ENCODE measurements at places on chromosomes 5 and 9. TPM values are rescaled to one million over a fixed set of nuclear protein-coding genes. Genes with fewer than 3 reads are reported as not detected.
A peak's percentile ranks its signal among the peaks of the same experiment; 100 is the strongest.

Gene PRUNE2
- 0.57 TPM for total RNA-seq

Gene IGFBPL1
- total RNA-seq = 0.21 TPM

Gene MED22
- 26.4 TPM for total RNA-seq

Gene GPR151
- total RNA-seq = not detected

DNA sequence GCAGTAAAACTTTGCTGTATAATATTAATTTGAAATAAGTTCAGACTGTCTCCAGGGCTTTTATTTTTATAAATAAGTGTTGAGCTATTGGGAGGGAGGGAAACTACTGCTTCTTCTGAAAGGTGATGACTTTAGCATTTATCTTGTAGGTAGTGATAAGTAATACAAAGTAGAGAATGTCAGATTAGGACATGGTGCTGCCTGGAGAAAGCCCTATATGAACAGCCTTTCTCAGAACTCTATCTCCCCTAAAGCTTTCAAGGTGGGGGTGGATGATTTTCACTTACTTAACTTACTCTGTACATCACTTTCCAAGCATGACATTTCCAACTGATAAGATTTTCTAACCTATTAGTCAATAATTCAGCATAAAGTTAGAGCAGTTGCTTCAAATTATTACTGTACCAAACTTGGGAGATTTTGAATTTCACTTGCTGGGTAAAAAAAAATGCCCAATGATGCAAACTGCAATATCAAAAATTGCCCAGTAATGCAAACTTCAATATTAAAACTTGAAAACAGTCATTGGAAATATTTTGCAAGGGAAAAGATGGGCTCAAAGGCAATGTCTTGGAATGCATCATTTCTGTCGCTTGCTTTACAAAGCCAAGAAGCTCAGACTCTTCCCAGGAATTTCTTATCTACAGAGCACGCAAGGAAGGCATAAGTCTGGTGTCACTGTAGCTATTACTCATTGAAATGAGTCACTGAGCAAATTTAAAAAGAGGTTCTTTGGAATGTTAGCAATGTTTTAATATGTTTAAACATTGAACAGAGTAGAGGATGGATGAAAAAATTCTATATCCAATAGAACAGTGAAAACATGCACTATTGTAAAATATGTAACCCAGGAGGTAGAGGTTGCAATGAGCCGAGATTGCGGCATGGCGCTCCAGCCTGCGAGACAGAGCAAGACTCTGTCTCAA is 569.5 kb downstream of the PSAT1 start:
- no peak overlapping the region for H3K27ac ChIP-seq
- no peaks in the 10 kb centered on the region for H3K4me1 ChIP-seq
- no peaks in the 10 kb centered on the region for H3K27me3 ChIP-seq
- no peak overlapping the region for H3K4me3 ChIP-seq
- DNase-seq = no peak

DNA sequence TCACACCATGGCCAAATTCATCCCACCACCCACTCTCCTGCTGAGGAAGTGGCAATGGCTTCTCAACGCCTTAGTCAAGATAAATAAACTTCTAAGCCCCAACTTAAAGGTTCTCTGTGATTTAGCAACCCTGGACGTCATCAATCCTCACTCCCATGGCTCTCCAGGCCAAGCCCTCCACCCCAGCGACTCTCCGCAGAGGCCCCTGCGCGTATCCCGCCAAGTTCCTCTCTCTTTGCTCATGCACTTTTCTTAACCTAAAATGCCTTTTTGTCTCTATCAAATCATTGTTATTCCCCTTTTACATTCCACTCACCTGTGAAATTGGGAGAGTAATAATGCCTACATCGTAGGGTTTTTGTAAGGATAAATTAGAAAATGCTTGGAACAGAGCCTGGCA is 88.6 kb downstream of the NRG2 start:
- H3K36me3 ChIP-seq = no peaks in the 10 kb centered on the region
- no peaks in the 10 kb centered on the region for H3K4me1 ChIP-seq
- no peak overlapping the region for H3K27ac ChIP-seq
- H3K27me3 ChIP-seq = peaks cover 8% of the 10 kb centered on the region

DNA sequence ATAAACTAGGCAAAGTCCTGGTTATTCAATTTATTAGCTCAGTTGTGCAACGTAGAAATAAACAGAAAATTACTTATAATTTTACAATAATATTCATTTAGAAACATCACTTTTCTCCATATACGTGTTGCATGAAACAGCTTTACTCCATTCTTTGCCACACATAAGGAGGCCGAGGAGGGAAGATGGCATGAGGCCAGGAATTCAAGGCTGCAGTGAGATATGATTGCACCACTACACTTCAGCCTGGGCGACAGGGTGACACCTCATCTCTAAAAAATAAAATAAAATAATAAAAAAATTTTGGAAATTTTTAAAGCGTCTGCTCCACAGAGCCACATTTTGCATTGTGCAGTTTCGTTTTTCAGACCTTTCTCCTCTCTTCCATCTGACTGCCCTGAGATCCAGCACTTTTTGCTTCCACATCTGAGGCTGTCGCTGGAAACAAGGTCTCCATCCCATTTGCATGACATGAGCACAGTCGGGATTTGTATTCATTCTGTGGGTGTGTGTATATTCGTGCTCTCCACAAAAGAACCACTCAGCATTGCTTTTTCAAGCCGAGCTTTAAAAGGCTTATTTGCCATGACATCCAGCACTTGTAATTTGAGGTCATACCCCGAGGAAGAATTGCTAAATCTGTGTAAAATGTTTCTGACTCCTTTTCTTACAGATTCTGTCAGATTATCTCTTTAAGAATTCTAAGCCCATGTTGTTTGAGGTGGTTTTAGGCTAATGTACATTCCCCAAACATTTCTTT is 98.6 kb upstream of the MSX2 start:
- no peaks in the 10 kb centered on the region for H3K4me1 ChIP-seq
- peaks cover 6% of the 10 kb centered on the region for H3K27me3 ChIP-seq
- DNase-seq = no peak
- no peak overlapping the region for H3K4me3 ChIP-seq
- no peaks in the 10 kb centered on the region for H3K36me3 ChIP-seq

DNA sequence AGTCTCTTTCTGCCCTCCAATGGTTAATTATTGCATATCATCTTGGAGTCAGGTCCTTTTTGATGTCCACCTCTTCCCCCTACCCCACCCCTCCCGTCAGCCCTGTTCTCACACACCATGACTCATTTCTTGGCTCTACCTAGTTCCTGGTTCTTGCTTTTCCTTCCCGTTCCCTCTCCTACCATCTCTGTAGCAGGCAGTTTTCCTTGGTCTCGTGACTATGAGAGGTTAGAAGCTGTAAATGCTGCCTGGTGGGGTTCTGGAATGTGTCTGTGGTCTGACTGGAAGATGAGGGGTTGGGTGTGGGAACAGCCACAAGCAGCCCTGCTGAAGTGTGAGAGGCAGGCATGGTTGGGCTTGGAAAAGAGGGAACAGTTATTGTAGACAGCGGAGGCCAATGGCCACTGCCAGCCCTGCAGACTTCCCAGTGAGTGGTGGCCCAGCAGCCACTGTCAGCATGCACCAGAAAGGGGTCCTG is 18.2 kb downstream of the SLC22A5 start:
- H3K36me3 ChIP-seq = no peaks in the 10 kb centered on the region
- no peak overlapping the region for H3K4me3 ChIP-seq
- no peak for DNase-seq
- H3K4me1 ChIP-seq = peaks cover 48% of the 10 kb centered on the region
- no peak overlapping the region for H3K27ac ChIP-seq

DNA sequence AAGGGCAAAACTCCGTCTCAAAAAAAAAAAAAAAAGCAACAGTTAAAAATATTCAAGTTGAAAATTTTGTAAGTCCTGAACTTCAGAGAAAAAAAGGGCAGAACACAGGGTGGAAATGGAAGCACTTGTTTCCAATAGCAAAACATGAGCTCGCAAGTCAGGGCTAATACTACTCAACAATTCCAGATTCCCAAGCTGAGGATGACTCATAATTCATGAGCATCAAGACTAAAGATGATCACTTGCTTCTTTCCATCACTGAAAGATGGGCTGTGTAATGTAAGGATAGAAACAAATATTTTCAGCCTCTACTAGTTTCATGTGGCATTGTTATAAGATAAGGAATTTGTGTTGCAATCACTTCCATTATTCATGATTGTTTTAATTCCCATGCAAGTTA is 33.5 kb upstream of the FST start:
- H3K27ac ChIP-seq = no peak overlapping the region
- no peaks in the 10 kb centered on the region for H3K36me3 ChIP-seq
- H3K4me3 ChIP-seq = no peak overlapping the region

DNA sequence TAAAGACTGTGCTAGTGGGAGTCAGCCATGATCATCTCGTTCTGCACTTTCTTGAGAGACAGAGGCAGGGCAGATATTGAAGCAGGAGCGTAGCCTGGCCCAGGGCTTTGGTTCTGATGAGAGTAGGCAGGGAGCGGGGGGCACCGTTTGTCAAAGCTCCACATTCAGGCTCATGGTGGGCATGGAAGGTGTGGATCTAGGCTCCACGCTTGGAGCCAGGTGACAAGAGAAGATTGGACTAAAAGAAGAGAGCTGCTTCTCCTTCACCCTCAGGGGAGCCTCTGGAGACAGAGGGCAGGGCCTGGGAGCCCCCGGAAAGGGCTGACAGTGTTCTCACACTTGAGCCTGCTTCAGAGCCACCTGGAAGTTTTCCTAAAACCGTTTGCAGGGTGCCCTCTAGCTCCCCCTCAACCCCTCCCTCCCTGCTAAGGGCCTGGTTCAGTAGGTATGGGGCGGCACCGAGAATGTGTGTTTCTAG is 24.7 kb upstream of the FCN2 start:
- H3K27me3 ChIP-seq = peaks cover 25% of the 10 kb centered on the region
- no peaks in the 10 kb centered on the region for H3K36me3 ChIP-seq
- no peak for DNase-seq
- H3K4me1 ChIP-seq = peaks cover 17% of the 10 kb centered on the region
- H3K4me3 ChIP-seq = no peak overlapping the region

GRCh38 chr5:172541099-172541772 is 86.9 kb upstream of the SH3PXD2B start:
- H3K4me1 ChIP-seq = no peaks in the 10 kb centered on the region
- H3K36me3 ChIP-seq = no peaks in the 10 kb centered on the region
- peaks cover 2% of the 10 kb centered on the region for H3K27me3 ChIP-seq

GRCh38 chr5:164671640-164672039 is 1166.2 kb downstream of the MAT2B start:
- no peaks in the 10 kb centered on the region for H3K27me3 ChIP-seq
- H3K36me3 ChIP-seq = no peaks in the 10 kb centered on the region
- no peaks in the 10 kb centered on the region for H3K4me1 ChIP-seq
- no peak overlapping the region for H3K4me3 ChIP-seq
- no peak overlapping the region for H3K27ac ChIP-seq

DNA sequence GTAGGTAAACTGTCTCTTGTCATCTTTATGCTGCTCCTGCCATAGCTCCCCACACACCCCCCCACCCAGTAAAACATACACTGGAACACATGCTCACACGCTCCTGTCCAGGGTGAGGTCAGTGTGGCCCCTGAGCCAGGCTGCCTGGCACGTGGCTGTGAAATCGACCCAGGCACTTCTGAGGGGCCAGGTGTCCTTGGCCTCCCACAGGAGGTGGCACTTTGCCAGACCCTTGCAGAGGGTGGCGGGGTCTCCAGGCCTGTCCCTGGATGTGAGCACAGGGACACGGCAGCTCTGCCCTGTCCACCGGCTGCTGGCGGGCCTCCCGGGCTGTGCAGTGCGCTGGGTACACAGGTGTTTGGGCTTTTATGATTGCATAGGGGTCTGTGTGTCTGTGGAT is 10.0 kb upstream of the CRB2 start:
- no peak overlapping the region for H3K27ac ChIP-seq
- H3K36me3 ChIP-seq = no peaks in the 10 kb centered on the region
- no peak overlapping the region for H3K4me3 ChIP-seq
- H3K4me1 ChIP-seq = peaks cover 5% of the 10 kb centered on the region
- no peak for DNase-seq

GRCh38 chr9:98099346-98099745 is 19.7 kb downstream of the TRIM14 start:
- H3K27me3 ChIP-seq = no peaks in the 10 kb centered on the region
- DNase-seq = no peak
- H3K36me3 ChIP-seq = peaks cover 40% of the 10 kb centered on the region
- peaks cover 73% of the 10 kb centered on the region for H3K4me1 ChIP-seq
- no peak overlapping the region for H3K4me3 ChIP-seq
- H3K27ac ChIP-seq = peak overlapping the region; percentile 96

DNA sequence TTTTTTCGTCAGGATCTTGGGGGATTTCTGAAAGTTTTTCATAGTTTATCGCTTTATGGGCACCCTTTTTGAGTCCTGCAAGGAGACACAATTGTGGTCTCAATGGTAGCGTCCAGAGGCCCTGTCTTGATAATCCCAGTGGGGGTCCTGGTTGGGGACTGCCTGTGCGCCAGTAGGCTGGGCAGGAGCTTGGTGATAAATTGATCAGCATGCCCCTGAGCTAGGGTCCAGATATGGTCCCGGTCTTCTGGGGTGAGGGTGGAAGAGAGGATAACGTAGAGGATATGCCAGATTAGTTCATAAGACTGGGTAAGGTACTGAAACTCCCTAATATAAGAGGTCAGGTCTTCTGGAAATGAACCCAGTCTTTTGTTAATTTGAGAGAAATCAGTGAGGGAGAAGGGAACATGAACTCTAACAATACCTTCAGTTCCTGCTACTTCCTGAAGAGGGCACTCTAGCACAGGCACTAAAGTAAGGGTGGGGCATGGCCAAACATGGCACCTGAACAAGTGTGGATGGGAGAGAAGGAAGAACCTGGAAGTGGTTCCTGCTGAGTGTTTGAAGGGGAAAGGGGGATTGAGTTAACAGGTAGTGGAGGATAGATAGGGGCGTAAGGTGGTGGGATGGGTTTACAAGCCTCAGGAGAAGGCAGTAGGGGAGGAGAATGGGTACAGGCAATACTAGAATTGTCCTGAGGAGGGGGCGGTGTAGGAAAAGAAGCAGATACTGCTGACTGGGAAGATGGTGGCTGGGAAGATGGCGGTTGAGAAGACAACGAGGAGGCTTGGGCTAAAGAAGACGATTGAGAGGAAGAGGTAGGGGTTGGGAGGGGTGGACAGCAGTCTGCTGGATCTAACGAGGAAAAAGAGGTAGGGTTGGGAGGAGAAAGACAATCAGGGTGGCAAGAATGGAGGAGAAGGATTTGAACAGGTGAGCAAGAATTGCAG is 33.8 kb upstream of the ANXA2R start:
- H3K27me3 ChIP-seq = no peaks in the 10 kb centered on the region
- H3K4me3 ChIP-seq = no peak overlapping the region
- peaks cover 25% of the 10 kb centered on the region for H3K36me3 ChIP-seq
- H3K27ac ChIP-seq = no peak overlapping the region
- H3K4me1 ChIP-seq = peaks cover 38% of the 10 kb centered on the region
- peak; percentile 69 for DNase-seq

- H3K27ac ChIP-seq = peak within 1 kb of the TSS; percentile 99
- DNase-seq = peak; percentile 97
- H3K36me3 ChIP-seq = peaks cover 15% of the 10 kb centered on the region
- no peaks in the 10 kb centered on the region for H3K27me3 ChIP-seq
- peaks cover 55% of the 10 kb centered on the region for H3K4me1 ChIP-seq
- H3K4me3 ChIP-seq = peak within 1 kb of the TSS; percentile 94
These were observed at the start of gene DNAJC18 for GRCh38 chr5:139439013-139439903. Gene DNAJC18 (minus strand): TSS chr5:139439525. CDS start chr5:139439445, 80 bp downstream.
